Activated T-helper 9 cell treated with anti-CD3 and anti-CD28 coated beads, Interleukin-2, amount 50 U/mL, for 16 hours (primary cell): ENCODE measurements at places on chromosomes 3 and 15.

- DNase-seq = no peak
Measured at GRCh38 chr3:144866476-144866875, 894.9 kb downstream of the DIPK2A start.

DNA sequence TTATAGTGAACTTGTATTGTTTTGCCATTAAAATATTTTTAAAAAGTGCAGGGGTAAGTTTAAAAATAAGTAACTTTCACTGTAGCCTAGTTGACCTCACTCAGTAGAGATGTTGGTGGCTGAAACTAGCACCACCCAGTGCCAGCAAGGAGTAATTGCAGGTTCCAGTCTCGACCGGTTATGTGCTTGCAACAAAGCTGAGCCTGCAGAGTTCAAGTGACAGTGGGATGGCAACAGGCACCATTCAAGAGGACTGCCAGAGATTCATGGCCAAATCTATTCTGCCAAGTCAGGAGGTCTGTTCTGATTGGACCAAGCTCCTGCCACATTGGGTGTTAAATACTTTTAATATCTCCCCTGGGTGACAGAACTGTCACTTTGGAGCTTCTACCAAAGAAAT lies 2.7 kb downstream of the ADAMTS7 start:
- DNase-seq = no peak

DNA sequence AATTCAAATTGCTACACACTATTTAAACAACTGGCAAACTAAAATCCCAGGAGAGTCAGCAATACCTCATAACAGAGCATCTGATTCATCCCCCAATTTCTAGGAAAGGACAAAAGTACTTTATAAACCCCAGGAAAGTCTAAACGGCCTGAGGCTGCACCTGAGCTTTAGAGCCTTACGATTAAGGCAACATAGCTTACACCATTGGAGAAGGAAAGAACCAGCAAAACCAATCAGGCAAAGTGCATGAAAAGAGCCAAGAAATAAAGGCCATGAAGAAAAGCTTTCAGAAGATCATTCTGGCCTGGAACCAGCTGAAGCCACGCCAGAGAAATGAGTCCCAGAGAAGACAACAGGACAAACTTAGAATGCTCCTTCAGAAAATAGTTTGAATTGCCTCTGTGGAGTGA lies 48.1 kb downstream of the PTPN9 start:
- DNase-seq = no peak

DNA sequence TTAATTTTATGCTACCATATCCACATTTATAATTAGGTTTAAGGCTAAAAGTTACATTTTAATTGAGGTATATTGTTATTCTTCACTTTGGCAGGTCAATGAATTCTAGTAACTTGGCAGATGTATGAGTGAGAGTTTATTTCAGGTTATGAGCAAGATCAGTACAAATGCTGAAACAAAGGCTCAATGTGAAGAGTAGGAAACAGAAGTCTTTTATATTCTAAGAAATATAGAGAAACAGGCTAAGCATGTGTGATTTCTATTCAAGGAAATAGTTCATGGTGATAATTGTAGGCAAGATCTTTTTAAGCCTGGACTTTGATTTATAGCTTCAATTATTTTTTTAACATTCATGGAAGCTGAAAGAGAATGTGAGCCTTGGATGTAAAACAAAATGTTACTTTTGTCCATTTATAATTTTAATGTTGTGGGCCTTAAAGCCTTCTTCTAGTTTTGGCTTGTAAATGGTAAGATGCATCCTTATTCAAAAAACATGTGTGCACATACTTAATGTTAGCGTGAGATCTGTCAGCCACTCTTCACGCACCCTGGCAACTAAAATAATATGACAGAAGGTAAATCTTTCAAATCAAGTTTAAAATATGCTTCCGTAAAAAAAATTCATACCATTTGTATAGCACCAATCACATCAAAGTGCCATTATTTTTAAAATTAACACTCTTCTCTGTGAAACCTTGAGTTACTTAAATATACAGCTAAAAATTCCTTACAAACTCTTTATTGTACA lies 22.8 kb upstream of the OSTN start:
- DNase-seq = no peak

DNA sequence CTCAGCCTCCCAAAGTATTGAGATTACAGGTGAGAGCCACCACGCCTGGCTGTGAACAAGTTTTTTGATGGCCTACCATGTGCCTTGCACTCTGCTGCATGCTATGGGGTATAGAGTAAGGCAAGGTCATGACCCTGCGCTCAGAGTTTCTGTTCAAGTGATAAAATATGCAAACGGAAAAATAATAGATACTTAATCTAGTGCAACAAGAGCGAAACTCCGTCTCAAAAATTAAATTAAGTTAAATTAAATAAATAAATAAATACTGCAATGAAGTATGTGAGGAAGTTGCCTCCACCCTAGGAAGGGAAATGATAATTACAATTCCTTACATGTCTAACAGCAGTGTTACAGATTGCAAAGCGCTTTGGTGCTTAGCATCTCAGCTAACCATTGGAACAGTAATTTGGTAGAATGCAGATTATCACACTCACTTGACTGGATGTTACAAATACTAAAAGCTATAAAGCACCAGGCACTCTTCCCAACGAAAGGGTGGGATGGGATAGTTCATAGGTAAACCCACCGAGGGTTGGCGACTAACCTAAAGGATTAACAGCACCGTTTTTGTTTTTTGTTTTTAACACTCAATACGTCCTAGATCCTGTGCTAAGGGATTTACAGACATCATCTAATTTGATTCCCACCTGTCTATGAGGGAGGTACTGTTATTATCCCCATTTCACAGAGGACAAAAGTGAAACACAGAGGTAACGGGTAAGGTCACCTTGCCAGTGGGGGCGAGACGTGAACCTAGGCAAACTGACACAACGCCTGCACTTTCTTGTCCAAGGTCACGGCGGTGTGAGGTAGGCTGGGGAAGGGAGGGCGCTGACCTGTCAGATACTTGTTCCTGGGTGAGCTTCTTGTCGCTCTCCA lies 793 bp upstream of the FANCD2 start:
- DNase-seq = no peak
